Fibroblast of lung (primary cell): ENCODE measurements at places on chromosomes 16 and 17. TPM values are rescaled to one million over a fixed set of nuclear protein-coding genes. Genes with fewer than 3 reads are reported as not detected.
A peak's percentile ranks its signal among the peaks of the same experiment; 100 is the strongest.

GRCh38 chr17:66737524-66737923 is 97.4 kb upstream of the CACNG5 start:
- peak; percentile 61 for DNase-seq

GRCh38 chr16:83856792-83857191 is 42.1 kb upstream of the MLYCD start:
- DNase-seq, result no peak

- DNase-seq, result no peak
Measured at GRCh38 chr17:15346066-15346595, 4.7 kb upstream of the TEKT3 start.

- peak; percentile 60 for DNase-seq
Measured at GRCh38 chr16:50323335-50324011, 45.3 kb downstream of the BRD7 start.

Gene MVD
- total RNA-seq, result 60.1 and 204 TPM in 2 replicates

Gene HBM
- total RNA-seq, result not detected in 2 replicates

DNA sequence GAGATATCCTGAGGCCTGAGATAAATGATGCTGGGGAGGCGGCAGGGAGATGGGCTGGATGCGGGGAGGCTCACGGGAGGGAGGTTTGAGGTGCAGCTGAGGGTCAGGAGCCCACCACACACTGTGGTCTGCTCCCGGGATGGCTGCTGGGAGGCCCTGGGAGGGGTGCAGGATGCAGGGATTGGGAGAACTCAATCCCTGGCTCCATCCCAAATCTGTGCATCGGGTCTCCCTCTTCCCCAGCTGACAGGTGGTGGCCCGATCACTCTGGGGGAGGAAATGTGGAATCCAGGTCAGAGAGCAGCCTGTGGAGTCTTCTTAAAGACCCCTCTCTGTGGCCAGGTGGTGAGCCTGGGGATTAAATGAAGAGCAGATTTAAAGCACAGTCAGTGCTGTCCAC is 12.0 kb downstream of the PHB1 start:
- DNase-seq, result no peak
